ENCODE measurements at places on chromosomes 6 and 20. TPM values are rescaled to one million over a fixed set of nuclear protein-coding genes. Genes with fewer than 3 reads are reported as not detected.

Gene WFDC5
- total RNA-seq, result not detected

Gene BTN1A1
- total RNA-seq, result not detected

Gene PRRT1
- total RNA-seq, result 0.69 TPM

Gene HSPA1A
- 190 TPM for total RNA-seq

Gene KHDRBS2
- total RNA-seq, result 33.7 TPM

Gene BNIP5
- not detected for total RNA-seq

Gene ABHD12
- 69.2 TPM for total RNA-seq

Gene POPDC3
- total RNA-seq, result 1.2 TPM

Gene BPIFB1
- not detected for total RNA-seq

Gene PRL
- 0.23 TPM for total RNA-seq

Gene CD24
- 640 TPM for total RNA-seq

Gene FNDC11
- total RNA-seq, result 3.5 TPM

Gene TRIM40
- not detected for total RNA-seq

Gene SNX9
- total RNA-seq, result 15.5 TPM

Gene GHRH
- 2.3 TPM for total RNA-seq

Gene ZBTB12
- total RNA-seq, result 19.4 TPM

Gene UST
- total RNA-seq, result 12.9 TPM

Gene DOP1A
- 82.6 TPM for total RNA-seq

Gene ESR1
- 0.92 TPM for total RNA-seq

Gene CRYBG1
- 1.6 TPM for total RNA-seq

Gene CCHCR1
- total RNA-seq, result 13.4 TPM

Gene HFE
- total RNA-seq, result 1.6 TPM

Gene ADIG
- not detected for total RNA-seq

Gene E2F1
- total RNA-seq, result 3.7 TPM

Gene SMPDL3A
- total RNA-seq, result 11.8 TPM

Gene RNF217
- total RNA-seq, result 25.1 TPM

Gene CD83
- total RNA-seq, result 32.5 TPM

Gene SAMD10
- total RNA-seq, result 10.4 TPM

Gene KCNB1
- total RNA-seq, result 14.8 TPM

Gene OOEP
- not detected for total RNA-seq

Gene HCRTR2
- 30.0 TPM for total RNA-seq

Gene CDH26
- total RNA-seq, result 0.69 TPM

Gene GGTLC1
- not detected for total RNA-seq

Gene MAP7
- 6.9 TPM for total RNA-seq

Gene GTSF1L
- not detected for total RNA-seq

Gene HEY2
- total RNA-seq, result 2.8 TPM

Gene MDC1
- 6.5 TPM for total RNA-seq

Gene MGME1
- 10.1 TPM for total RNA-seq

Gene MOCS3
- total RNA-seq, result 8.1 TPM

Gene HRH3
- total RNA-seq, result 2.3 TPM

Gene CD109
- total RNA-seq, result 2.3 TPM

Gene PAX1
- not detected for total RNA-seq

Gene NFKBIL1
- total RNA-seq, result 16.1 TPM

Gene LAMA2
- total RNA-seq, result 13.1 TPM

Gene RIPPLY2
- 7.8 TPM for total RNA-seq

Gene RUNX2
- 0.23 TPM for total RNA-seq

Gene ULBP1
- 0.23 TPM for total RNA-seq

Gene GPSM3
- 1.4 TPM for total RNA-seq

Gene STMN3
- total RNA-seq, result 191 TPM

Gene SMOC2
- 9.2 TPM for total RNA-seq

Gene PPP1R14C
- 35.5 TPM for total RNA-seq

Gene CALHM4
- 0.46 TPM for total RNA-seq

Gene FHL5
- total RNA-seq, result 0.92 TPM

Gene CDSN
- total RNA-seq, result not detected

Gene HSD17B8
- 2.5 TPM for total RNA-seq
